ENCODE measurements at places on chromosomes 11 and 22.

DNA sequence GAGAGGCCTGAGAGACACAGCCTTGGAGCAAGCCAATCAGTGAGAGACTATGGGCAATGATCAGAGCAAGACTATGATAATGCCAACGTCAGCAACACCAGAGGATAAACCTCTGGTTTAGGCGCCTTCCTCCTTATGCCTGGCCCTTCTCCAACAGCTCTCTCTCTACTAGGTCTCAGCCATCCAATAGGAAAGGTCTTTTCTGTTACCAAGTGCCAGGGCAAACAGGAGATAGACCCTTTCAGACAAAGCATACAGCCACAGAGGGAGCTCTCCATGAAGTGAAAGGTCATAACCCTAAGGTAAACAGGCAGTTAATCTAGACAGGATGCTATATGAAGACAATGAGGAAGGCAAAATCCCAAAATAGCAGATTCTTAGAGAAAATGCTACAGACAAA, 9.5 kb downstream of the STK33 start:
- no peak for DNase-seq

GRCh38 chr11:95922536-95923438, 1.1 kb downstream of the MTMR2 start:
- DNase-seq: no peak

GRCh38 chr22:38325587-38325986, 8.4 kb upstream of the CSNK1E start:
- DNase-seq: no peak

DNA sequence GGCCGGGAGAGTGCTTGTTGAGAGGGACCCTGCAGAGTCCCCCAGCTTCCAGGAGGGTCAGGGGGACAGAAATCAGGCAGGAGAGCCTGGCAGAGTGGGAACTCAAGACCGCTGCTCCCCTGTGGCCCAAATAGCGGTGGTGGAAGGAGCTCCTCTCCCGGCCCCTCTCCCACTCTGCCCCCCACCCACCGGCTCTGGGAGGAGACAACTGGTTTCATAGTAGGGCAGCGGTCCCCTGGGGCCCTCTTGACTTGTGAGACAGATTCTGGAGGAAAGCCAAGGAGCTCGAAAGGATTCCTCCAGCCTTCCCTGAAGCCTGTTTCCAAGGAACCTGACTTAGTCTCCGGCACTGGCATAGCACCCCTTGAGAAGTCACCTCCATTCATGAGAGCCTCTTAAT, 10.1 kb downstream of the PKNOX2 start:
- DNase-seq: no peak

DNA sequence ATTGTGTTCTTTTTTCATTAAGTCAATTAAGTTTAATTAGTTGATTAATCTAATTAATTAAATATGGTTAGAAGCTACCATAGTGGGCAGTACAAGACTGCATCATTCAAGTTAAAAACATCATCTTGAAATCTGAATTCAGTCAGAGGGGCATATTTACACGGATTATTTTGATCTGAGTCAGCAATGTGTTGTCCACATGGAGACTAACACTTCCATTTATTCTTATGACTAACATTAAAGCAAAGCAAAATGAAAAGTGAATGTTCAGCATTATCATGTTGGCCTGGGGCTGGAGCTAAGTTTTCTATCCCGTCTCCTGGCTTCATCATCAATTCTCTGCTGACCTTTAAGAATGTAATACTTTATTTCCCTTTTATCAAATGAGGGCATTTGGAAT, 17.3 kb downstream of the FLI1 start:
- no peak for DNase-seq

DNA sequence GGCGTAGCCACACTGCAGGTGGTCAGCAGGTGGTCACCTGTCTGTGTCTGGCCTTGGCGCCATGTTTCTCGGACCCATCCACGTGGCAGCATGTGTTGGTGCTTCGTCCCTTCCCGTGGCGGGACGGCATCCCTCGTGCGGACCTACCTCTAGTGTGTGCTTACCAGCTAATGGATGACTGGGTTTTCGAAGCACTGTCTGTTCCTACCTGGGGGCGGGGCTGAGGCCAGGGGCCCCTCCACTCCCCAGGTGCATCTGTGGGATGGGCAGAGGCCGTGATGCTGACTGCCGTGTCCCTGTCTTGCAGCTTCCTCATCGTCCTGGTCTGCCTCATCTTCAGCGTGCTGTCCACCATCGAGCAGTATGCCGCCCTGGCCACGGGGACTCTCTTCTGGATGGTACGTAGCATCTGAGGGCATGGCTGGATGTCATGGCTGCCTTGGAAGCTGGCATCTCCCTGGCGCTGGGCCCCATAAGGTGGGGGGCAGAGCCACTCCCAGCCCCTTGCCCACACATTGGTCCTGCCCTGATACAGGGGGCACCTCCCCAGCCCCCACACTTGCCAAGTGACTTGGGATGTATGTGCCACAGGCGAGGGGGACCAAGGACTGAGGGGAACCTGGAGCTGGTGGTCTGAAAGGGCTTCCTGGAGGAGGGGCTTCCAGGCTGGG, 82.9 kb downstream of the KCNQ1 start:
- no peak for DNase-seq

GRCh38 chr22:50189849-50190181, 4.1 kb downstream of the TRABD start:
- DNase-seq: no peak

GRCh38 chr11:115215694-115216617, 288.3 kb downstream of the CADM1 start:
- no peak for DNase-seq

DNA sequence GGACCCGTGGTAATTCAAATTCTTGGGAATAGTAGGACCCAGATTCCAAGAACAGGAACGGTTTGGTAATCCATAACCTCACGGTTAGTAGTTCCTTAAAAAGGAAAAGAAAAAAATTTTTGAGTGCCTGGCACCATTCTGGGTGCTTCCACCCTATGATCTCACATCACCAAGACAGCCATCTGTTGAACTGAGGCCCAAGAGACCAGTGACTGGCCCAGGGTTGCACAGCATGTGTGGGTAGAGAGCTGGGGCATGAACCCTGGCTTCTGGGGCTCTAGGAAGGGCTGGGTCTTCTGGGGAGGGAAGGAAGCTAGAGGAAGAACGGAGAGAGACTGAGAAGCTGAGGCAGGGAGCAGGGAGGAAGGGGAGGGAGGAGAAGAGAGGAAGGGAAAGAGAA, 4.7 kb upstream of the SPI1 start:
- DNase-seq: no peak

DNA sequence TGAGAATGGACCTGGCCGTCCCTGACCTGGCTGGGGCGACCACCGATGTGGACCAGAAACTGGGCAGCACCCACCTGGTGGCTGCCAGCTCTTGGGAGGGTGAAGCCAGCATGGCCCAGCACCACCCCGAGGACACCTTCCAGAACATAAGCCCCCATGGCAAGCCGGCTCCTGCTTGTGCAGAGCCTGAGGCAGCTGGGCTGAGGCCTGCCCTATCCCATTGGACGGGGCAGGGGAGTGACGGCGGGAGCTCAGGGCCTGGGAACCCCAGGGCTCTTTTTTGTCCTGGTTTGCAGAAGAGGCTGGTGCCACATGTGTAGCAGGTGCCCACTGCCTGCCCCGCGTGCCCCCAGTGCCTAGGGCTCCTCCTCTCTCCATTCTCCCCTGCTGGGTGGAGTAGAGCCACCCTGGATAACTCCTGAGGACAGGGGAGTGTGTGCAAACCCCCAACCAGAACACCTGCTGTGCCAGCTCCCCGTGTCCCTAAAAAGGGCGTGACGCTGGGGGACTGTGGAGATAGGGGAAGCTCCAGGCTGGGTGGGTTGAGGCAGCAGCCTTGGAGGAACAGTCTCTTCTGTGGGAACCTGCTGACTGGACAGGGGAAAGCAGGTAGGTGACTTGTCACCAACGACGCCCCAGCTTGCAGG, 11.9 kb downstream of the DUSP8 start:
- no peak for DNase-seq
